ENCODE measurements at places on chromosomes 11 and 22.

DNA sequence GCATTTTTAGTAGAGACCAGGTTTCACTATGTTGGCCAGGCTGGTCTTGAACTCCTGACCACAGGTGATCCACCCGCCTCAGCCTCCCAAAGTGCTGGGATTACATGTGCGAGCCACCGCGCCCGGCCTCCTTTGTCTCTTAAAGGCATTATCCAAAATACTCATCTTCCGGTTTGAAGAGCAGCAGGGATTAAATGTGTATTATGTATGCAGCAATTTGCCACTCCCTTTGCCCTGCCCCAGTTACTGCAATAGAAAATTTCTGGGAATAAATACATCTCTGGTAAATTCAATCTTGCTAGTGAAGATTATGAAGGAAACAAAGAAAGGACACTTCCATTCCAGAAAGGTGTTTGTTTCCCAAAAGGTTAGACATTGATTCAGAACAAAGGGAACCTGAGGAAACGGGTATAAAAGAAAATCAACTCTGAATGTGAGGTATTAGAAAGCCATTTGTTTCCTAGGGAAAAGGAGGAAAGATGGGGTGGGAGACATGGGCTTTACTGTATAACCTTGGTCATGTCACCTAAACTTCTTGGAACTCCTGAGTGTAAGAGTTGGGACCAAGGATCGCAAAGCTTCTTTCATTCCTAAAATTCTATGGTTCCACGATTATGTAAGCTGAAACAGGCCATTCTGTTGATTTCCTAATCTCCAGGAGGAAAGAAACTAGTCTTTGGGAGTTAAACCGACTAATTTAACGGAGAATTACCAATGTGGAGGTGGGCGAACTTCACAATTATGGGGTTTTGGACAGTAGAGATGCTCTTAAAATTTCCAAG, 959 bp upstream of the HIPK3 start:
- DNase-seq = no peak

DNA sequence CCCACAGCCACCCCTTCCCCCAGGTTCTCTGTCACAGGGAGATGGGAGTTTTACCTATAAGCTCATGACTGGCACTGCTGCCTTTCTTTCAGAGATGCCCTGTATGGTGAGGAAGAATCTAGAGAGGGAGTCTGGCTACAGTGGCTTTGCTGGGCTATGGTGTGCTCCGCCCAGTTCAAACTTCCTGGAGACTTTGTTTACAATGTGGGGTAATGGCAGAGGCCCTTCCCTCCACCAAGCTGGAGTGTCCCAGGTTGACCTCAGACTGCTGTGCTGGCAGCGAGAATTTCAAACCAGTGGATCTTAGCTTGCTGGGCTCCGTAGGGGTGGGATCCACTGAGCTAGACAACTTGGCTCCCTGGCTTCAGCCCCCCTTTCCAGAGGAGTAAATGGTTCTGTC, 143.5 kb downstream of the MSANTD4 start:
- no peak for DNase-seq

DNA sequence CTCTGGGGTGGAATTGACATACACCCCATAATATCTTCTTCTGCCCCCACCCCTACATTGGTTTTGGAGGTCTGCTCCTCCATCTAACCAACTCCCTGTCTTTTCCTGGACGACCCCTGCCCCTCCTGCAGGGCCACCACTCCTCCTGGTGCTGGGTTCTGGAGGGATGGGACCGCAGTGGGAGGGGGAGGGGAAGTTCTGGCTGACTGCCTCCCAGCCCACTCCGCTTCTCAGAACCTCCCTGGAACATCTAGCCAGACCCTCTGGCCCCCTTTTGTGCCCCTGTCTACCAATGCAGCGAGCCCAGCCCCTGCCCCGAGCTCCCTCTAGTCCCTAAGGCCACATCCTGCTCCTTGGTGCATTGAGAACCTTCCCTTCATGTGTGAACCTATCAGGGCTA, 1.2 kb downstream of the MYRF start:
- no peak for DNase-seq

DNA sequence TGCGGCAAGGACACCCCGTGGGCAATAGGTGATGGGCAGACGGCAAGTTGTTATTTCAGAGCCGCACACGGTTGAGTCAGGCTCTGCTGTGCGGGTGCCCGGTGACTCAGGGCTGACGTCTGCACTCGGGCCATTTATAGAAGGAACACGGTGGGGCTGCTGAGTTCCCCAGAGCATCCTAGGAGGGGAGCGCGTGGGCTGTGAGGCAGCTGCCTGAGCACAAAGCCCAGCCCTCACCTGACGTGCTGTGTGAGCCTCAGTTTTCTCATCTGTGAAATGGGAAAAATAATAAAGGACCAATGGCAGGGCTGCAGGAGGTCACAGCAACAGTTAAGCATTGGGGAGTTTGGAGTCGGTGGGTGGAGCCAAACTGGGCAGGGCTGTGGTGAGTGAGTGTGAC, 11.3 kb upstream of the RHOD start:
- DNase-seq = peak; percentile 83

- no peak for DNase-seq
Measured at GRCh38 chr22:46583571-46583970, 36.6 kb upstream of the GRAMD4 start.

GRCh38 chr11:57406337-57406904, 16.0 kb upstream of the PRG2 start:
- DNase-seq = no peak

- no peak for DNase-seq
Measured at GRCh38 chr11:70240337-70240736, 30.2 kb upstream of the PPFIA1 start.

DNA sequence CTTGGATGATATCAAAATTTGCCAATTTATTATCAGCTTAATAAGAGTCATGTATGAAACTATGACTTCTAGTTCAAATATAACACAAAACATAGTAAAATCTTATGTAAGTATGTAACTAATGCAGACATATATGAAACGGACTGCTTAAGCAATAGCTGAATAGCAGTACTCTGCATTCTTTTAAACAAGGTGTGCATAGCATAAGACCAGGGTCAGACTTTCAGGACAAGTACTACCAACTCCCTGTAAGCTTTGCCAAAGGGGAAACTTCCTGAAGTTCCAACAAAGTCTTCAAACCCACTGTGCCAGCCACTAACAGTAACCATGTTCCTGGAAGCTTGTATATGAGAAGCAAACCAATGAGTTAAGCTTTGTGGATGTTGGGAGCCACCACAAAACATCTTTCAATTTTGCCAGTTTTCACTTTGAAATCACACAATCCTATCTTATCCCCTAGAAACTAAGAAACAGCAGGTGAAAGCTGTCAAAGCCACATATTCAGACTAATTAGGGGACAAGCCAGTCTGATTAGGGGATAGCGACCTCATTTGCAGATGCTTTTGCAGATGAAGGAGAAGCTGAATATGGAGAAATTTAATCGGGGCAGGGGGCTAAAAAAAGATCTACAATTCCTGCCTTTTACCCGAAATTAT, 13.3 kb downstream of the RBFOX2 start:
- DNase-seq = no peak

DNA sequence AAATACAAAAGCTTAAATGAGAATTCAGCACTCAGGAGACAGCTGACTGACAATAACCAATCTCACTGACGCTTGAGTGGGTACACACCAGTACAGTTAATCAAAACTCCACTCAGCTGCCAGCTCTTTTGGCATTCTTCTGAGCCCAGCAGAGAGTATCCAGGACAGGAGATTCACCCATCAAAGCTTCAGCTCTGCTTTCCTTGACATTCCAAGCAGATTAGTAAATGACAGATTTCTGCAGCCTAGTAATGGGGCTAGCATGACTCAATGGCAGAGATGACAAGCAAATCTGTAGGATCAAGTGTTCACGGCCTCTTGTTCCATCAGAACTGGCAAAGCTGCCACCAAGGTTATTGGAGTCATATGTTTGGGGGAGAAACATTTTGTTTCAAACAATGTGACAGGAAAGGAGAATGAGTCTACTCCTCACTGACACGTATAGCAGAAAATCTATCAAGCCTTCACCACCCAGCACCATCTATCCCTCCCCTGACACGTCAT, 420.0 kb downstream of the DYNC2H1 start:
- peak; percentile 90 for DNase-seq

- no peak for DNase-seq
Measured at GRCh38 chr11:66973956-66974580, 1.0 kb upstream of the C11orf86 start.

GRCh38 chr11:849951-850774, 7.5 kb downstream of the TSPAN4 start:
- DNase-seq = no peak

DNA sequence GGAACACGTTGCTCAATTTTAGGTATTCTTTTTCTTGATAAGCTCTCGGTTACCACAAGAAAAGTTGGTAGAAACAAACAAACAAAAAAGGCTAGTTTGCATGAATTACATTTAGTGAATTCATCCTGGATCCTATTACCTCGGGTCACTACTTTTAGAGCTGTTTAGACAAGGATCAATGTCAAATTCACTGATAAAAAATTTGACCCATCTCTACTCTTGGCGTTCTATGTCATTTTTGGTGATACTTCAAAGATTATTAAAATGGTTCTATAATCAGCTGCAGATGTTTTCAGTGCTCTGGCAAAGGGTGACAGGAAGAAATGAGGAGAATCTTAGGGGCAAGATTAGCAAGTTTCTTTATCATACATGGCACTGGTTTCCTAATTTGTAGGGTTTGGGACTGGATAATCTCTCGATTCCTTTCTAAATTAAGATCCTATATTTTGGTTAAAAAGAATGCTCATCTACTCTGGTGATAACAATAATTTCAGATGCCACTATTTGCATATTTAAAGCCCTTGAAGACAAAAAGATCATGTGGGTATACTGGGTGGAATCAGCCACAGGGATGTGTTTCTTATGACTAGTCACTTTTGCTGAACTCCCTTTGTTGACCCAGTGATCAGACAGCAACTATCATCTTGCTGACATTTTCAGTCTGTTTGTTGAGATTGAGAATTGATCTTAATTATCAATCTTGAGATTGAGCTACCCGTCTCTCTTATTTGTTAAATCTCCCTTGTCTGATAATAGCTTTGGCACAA, 442.9 kb downstream of the AASDHPPT start:
- DNase-seq = no peak

DNA sequence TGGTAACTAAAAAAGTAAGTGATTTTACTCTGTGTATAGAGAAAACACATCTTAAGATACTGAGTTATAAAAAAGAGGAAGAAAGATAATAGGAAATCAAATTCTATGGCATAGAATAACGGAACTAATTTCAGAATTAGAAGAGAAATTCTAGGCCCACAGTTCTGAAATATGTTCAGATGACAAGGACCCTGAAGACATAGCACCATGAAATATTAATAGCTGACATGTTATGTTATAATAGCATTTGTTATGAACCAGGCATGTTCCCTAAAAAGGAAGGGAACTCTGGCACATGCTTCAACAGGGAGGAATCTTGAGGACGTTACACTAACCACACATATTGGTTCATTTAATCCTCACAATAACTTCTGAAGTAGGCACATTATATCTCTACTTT, 32.7 kb downstream of the PRDM10 start:
- no peak for DNase-seq

DNA sequence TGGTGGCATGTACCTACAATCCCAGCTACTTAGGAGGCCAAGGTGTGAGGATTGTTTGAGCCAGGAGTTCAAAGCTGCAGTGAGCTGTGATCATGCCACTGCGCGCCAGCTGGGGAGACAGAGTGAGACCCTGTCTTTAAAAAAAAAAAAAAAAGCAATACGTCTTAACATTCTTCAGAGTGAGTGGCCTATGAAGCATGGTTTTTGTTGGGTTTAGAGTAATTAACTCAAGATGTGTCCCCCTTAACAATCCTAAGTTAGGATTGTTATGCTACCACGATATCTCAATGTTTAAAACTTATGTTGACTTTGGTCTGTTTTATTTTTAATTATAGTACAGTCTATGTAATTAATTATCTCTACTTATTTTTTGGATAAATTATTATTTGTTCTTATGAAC, 156.1 kb downstream of the HIPK3 start:
- DNase-seq = peak; percentile 7

DNA sequence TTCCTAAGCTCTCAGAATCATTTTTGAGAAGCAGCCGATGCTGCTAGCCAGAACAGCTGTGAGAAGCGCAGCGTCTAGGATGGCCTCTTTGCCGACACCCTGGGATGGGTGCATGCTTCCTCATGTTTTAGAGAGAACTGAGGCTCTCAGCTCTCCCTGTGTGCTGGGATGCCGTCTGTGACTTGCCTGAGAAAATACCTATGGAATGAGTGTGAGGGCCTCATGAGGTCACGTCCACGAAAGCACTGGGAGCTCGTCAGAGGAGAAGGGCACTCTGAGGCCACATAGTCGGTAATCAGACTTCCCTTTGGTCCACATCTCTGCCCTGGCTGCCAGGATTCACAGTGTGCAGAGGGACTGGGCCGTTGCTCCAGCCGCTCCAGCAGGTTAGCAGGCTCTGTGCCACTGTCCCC, 54.7 kb downstream of the MICAL3 start:
- DNase-seq = peak; percentile 92

- no peak for DNase-seq
Measured at GRCh38 chr22:32329202-32329645, 28.4 kb upstream of the RFPL3 start.

GRCh38 chr11:76164081-76164480, 42.2 kb downstream of the WNT11 start:
- DNase-seq = no peak

- no peak for DNase-seq
Measured at GRCh38 chr11:67539550-67539949, 16.3 kb upstream of the CABP2 start.

GRCh38 chr11:86214710-86215109, 29.8 kb upstream of the EED start:
- DNase-seq = no peak

DNA sequence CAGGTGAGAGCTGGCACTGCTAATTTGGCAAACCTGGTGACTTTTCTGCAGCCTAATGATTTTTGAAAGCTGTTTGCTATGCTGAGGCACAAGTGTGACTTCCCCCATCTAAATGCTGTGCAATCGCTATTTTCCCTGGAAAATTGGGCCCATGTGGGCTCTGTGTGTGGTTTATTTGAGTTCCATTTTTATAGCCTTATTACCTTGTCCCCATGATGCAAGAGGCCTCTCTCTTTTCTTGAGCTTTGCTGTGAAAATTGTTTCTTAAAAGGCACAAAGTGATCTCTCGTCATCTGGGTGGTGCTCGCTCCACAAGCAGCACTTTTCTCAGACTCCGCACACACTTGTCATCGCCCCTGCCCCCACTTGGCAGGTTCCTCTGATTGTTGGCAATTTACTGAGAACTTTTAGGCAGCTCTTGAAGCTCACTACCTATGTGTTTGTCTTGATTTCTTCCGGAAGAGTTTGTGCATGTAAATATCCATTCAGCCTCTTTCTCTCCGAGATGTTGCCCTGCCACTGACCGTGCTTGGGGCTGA, 24.9 kb downstream of the BMAL1 start:
- no peak for DNase-seq

DNA sequence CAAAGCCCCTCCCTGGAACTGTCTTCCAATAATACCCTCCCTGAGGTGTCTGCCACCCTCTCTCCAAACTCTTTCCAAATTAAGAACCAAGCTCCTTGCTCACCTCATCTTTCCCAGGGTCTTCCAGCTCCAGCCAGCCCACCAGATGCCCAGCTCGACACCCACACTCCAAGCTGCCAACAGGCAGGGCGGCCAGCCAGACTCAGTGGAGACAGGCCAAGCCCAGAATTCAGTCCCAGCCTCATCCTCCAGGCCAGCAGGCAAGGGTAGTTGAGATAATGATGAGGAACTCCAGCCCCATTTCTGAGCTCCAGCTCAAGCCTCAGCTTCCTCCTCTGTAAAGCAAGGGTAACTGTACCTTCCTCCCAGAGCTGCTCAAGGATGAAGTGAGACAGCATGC, 132.9 kb downstream of the CHST1 start:
- DNase-seq = no peak

- no peak for DNase-seq
Measured at GRCh38 chr22:31893460-31893859, 50.9 kb upstream of the YWHAH start.
